ENCODE measurements at places on chromosomes 5 and 9.
A peak's percentile ranks its signal among the peaks of the same experiment; 100 is the strongest.

GRCh38 chr5:149935431-149935901 lies 9.1 kb downstream of the PDE6A start:
- no peak for DNase-seq

- no peak for DNase-seq
Measured at GRCh38 chr9:130194378-130194932, 22.3 kb downstream of the NCS1 start.

- no peak for DNase-seq
Measured at GRCh38 chr5:75450069-75450468, 61.4 kb downstream of the CERT1 start.

GRCh38 chr9:136983656-136984314 lies 992 bp downstream of the LCNL1 start:
- no peak for DNase-seq

DNA sequence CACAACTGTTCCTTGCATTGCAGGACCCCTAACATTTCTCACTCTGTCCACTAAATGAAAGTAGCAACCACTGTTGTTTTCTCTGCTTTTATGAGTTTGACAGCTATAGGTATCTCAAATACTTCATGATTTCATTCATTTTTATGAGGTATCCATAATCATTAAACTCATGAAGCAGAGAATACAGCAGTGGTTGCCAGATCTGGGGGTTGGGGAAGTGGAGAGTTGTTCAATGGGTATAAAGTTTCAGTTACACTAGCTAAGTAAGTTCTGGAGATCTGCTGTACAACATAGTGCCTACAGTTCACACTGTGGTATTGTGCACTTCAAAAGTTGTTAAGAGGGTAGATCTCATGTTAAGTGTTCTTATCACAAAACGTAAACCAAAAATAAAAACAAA lies 23.4 kb upstream of the CAMK4 start:
- DNase-seq, result no peak

- DNase-seq, result no peak
Measured at GRCh38 chr5:115842952-115843351, 1.2 kb downstream of the AP3S1 start.

- DNase-seq, result no peak
Measured at GRCh38 chr5:179606071-179606909, 17.2 kb downstream of the HNRNPH1 start.

DNA sequence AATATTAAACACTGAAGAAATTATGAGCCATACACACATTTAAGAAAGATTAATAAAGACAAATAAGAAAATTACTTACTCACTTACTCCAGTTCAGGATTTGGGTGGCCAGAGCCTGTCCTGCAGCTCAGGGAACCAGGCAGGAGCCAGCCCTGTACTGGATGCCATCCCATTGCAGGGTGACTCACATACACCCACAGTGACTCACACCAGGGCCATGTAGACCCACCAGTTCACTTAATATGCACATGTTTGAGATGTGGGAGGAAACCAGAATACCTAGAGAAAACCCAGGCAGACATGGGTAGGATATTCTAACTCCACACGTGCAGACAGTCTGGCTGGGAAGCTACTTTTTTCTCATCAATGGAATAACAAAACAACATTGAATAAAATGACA lies 49.6 kb upstream of the ADRB2 start:
- DNase-seq, result no peak

DNA sequence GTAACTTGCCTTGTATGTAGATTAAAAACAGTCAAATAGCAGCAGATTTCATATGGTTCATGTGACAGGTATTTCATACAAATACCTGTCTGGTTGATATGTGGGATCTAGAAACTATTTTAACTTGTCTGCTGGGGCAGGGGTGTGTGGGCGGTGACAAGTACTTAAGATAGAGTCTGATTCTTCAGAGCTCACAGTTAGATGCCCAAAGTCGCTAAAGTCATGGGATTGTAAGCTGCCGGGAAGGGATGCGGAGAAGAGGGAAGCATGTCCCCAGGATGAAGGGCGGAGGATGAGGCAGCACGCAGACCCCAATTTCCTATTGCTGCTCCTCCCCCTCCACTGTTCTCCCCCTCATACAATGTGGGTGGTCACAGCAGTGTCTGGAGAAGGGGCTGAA lies 13.3 kb downstream of the ANXA6 start:
- DNase-seq, result no peak

DNA sequence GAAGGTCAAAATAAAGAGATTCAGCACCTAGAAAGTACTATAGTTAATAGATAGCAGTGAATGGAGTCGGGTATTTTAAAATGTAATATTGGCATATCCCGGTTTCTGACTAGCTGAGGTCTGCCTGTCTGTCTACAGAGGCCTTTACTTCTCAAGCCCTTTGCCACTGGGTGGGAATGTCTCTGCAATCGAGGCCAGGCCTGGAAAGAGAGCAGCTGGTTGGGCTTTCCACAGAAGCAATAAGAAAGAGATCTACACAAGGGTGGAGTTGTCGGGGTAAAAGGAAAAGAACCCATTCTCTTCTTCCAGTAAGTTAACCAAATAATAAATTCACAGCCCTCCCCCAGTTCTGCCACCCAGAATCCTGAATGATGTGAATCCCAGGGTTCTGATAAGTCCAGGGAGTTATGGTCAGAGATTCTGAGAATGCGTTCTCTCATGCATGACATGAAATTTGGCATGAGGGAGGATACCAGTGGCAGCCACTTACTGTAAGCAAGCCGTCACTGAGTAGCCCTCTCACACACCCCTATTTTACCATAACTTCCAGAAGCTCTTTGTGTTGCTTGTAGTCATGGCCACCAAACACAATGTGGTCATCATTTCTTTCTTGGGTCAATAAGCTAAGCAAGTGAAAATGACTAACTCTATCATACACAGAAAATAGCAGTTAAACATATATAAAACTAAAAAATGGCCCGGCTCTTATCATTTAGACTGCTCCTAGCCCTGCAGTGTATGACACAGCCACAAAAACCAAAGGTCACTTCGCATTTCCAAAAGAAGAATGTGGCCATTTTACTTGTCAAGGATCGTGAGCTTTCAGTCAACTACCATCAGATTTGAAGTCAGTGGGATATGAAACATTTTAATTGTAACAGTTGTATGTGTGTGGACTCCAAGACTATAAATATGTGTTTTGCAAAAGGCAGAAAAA lies 185.0 kb downstream of the GLIS3 start:
- no peak for DNase-seq

GRCh38 chr5:33379757-33380156 lies 61.0 kb upstream of the TARS1 start:
- peak; percentile 47 for DNase-seq

GRCh38 chr9:92600462-92601261 lies 64.9 kb upstream of the ECM2 start:
- DNase-seq, result no peak

GRCh38 chr9:78552802-78553201 lies 255.9 kb downstream of the PSAT1 start:
- DNase-seq, result no peak

GRCh38 chr5:78763659-78764189 lies 115.2 kb upstream of the LHFPL2 start:
- no peak for DNase-seq

- DNase-seq, result no peak
Measured at GRCh38 chr9:37425298-37425752, 2.8 kb downstream of the GRHPR start.

GRCh38 chr9:105158898-105159297 lies 85.6 kb upstream of the SLC44A1 start:
- DNase-seq, result no peak

- no peak for DNase-seq
Measured at GRCh38 chr5:117888688-117889087, 1099.7 kb downstream of the DTWD2 start.

GRCh38 chr5:154163327-154164248 lies 26.9 kb upstream of the GALNT10 start:
- DNase-seq, result no peak

DNA sequence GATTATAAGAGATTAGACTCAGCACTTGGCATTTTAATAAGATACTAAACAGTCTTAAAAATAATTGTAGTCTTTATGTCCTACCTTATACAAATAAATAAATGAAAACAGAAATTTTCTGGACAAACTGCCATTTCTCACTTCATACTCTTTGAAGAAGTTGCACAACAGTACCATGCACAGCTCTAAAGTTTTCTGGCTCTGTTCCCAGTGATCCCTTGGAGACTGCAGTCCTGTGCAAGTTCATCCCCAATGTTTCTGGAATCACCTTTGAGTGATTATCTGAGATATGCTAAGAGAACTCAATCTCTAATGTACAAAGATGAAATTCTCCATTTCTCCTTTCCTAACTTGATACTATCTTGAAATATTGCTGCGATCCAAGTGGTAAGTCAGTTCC lies 330.4 kb upstream of the EDIL3 start:
- no peak for DNase-seq

DNA sequence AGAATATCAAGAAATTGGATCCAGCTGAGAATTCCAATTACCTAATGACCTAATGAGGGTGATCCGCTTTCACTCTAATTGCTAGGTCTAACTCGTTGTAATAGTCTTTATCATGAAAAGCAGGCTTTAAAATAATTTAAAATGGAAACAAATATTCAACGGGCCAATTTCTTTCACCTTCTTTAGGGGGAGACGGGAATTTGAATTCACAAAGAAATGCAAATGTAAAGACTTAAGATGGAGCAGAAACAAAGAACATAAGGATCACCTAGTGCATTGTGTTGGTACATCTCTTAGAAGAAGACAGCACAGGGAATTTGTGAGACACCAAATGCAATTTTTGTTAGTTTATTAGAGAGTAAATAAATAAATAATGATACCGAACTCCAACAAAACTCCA lies 1.5 kb upstream of the KCNN2 start:
- no peak for DNase-seq

DNA sequence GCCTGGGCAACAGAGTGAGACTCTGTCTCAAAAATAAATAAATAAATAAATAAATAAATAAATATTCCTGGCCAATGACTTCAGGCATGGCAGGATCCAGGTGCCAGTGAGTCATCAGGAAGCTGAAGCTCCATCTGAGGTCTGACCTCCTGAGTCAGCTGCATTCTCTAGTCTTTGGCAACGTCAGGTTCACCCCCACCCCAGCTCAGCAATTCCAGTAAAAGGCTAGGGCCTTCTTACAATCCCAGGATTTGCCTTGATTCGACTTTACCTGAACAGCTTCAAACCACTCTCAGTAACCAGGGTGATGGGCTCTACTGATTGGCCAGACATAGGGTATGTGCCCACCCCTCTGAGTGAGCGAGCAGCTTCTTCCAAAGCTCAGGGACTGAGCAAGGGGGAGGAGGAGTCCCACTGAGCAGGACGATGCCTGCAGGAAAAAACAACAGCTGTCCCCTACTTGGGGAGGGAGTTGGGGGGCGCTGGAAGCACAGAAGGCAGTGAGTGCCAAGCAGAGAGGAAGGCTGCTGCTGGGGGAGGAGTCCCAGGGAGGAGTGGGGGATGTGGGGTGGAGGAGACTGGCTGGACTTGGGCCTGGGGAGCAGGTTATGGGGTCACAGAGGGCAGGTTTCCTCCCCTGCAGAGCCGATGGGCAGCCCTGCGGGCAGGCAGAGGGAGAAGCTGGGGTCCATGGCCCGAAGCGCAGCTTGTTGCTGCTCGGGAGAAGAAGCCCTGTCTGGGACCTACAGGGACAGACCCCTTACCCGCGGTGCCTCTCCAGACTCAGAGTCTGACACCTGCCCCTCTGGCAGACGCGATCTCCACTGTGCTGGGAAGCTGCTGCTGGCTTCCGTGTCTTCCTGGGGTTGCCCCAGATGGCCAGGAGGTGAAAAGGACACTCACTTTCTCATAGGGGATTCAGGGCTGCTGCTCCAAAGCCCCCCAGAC lies 25.9 kb upstream of the UNC5A start:
- no peak for DNase-seq

DNA sequence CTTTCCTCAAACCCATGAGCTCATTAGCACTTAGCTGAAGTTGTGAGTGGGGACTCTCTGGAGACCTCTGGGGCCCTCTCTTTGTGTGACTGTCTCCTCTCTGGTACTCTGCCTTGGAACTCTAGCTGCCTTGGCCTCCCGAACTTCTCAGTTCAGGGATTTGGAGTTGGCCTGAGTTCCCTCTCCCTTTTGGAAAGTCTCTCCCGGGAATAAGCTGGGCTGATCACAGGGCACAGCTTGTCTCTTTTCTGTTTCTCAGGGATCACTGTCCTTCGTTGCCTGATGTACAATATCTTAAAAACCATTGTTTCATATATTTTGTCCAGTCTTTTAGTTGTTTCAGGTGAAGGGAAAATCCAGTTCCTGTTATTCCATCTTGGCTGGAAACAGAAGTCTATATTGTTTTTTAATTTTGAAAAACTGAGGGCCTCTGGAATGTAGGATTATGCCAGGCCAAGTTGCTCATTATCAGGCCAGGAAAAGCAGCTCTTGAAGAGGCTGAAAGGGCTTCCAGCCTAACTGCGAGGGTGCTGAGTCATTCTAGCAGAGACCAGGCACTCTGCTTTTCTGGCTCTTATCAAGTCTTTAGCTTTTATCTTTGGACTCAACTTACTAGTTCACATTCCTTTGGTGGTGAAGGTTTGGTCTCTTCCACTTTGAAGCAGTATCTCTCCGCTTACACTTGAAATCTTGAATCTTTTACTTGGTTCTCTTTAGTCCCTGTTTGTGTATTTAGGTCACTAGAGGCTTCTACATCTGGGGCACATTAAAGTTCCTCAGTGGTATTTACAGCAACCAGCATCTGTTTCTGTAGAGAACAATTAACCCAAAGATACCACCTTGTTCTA lies 8.4 kb upstream of the RGS3 start:
- no peak for DNase-seq

DNA sequence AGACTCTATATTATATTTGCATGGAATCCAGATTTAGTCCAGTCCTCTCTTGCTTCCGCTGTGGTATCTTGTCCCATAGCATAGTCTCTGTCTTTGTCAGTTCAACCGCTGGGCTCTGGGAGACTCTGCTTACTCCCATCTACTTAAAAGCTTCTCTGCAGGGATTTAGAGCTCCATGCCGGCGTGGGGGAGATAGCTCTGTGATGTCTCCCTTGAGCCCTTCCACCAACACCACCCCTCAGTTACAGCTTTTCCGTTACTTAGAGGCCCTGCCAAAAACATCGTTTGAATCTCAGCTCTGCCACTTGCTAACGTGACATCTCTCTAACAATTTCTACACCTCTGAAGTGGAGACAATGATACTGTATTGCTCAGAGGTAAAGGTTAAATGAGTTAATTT lies 306.1 kb upstream of the ZNF608 start:
- no peak for DNase-seq

DNA sequence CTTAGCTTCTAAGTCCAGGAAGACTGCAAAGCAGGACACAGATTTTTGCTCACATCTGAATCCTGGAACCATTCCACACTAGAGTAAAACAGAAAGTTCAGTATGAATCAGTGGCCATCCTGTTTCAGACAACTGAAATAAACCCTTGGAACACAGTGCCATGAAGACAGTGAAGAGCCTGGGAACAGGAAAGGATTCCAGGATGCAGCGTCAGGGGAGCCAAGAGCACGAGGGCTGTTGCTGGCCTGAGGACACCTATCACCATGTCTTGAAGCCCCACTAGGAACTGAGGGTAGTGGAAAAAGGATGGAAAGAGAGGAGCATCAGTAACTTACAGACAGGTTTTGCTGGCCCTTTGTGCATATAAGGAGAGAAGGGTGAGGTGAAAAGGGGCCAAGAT lies 115.3 kb upstream of the FSTL4 start:
- no peak for DNase-seq

Measured in ecto neural progenitor cell (in vitro differentiated cells).